Adrenal gland (tissue), 19 donors: ENCODE measurements at places on chromosomes 3 and 15. TPM values are rescaled to one million over a fixed set of nuclear protein-coding genes. Genes with fewer than 3 reads are reported as not detected.

The ZNF619 gene
- 4.9 TPM for polyA plus RNA-seq

The LDHAL6B gene
- polyA plus RNA-seq = not detected

The ANKDD1A gene
- polyA plus RNA-seq = 29.7 TPM

The RHOV gene
- polyA plus RNA-seq = 0.13 TPM

The MINAR1 gene
- polyA plus RNA-seq = 2.3 TPM

The CYP1A2 gene
- polyA plus RNA-seq = not detected

The GOLGA8J gene
- not detected for polyA plus RNA-seq

The TTC23 gene
- 20.4 TPM for polyA plus RNA-seq

The SLC22A14 gene
- polyA plus RNA-seq = 0.32 TPM

The SV2B gene
- 0.94 TPM for polyA plus RNA-seq

The GJD2 gene
- 1.1 TPM for polyA plus RNA-seq

The TRIM42 gene
- not detected for polyA plus RNA-seq

The B3GALNT1 gene
- polyA plus RNA-seq = 3.7 TPM

The CCR8 gene
- not detected for polyA plus RNA-seq

The GRK7 gene
- polyA plus RNA-seq = not detected

The HEMK1 gene
- polyA plus RNA-seq = 9.3 TPM

The KCNAB1 gene
- polyA plus RNA-seq = 1.5 TPM

The ROPN1 gene
- not detected for polyA plus RNA-seq

The C3orf49 gene
- polyA plus RNA-seq = not detected

The NANOGP8 gene
- not detected for polyA plus RNA-seq

The ZNF660 gene
- polyA plus RNA-seq = 1.4 TPM

The GOLGA8T gene
- not detected for polyA plus RNA-seq

The CCK gene
- 0.48 TPM for polyA plus RNA-seq

The NEK11 gene
- 7.3 TPM for polyA plus RNA-seq

The VIPR1 gene
- 2.6 TPM for polyA plus RNA-seq

The ALPK3 gene
- 10.4 TPM for polyA plus RNA-seq

The ASB14 gene
- not detected for polyA plus RNA-seq

The MED12L gene
- polyA plus RNA-seq = 0.77 TPM

The CPNE9 gene
- 4.0 TPM for polyA plus RNA-seq

The MFGE8 gene
- 61.6 TPM for polyA plus RNA-seq

The FEZF2 gene
- not detected for polyA plus RNA-seq

The ONECUT1 gene
- polyA plus RNA-seq = not detected

The CFAP100 gene
- polyA plus RNA-seq = not detected

The PLA2G4E gene
- not detected for polyA plus RNA-seq

The SCAANT1 gene
- not detected for polyA plus RNA-seq

The FAM227B gene
- 7.3 TPM for polyA plus RNA-seq

The SAXO2 gene
- 5.8 TPM for polyA plus RNA-seq

The MASP1 gene
- 0.72 TPM for polyA plus RNA-seq

The CAV3 gene
- not detected for polyA plus RNA-seq

The GOLGA6D gene
- polyA plus RNA-seq = not detected

The PCOLCE2 gene
- 4.6 TPM for polyA plus RNA-seq

The PRSS50 gene
- polyA plus RNA-seq = 0.61 TPM

The C15orf62 gene
- 0.07 TPM for polyA plus RNA-seq

The RETNLB gene
- polyA plus RNA-seq = not detected

The NR1I2 gene
- polyA plus RNA-seq = 0.27 TPM

The RLBP1 gene
- polyA plus RNA-seq = not detected

The SLC2A2 gene
- polyA plus RNA-seq = not detected

The ADGRG7 gene
- polyA plus RNA-seq = not detected

The KATNBL1 gene
- 23.6 TPM for polyA plus RNA-seq

The SLC28A1 gene
- 0.05 TPM for polyA plus RNA-seq

The CSNK1G1 gene
- polyA plus RNA-seq = 1.2 TPM

The PIERCE2 gene
- 6.5 TPM for polyA plus RNA-seq

The C3orf33 gene
- polyA plus RNA-seq = 3.5 TPM

The UBE3A gene
- polyA plus RNA-seq = 67.4 TPM

The RASL12 gene
- polyA plus RNA-seq = 1.4 TPM

The CORO2B gene
- polyA plus RNA-seq = 4.2 TPM
